ENCODE measurements at places on chromosomes 12 and 14. TPM values are rescaled to one million over a fixed set of nuclear protein-coding genes. Genes with fewer than 3 reads are reported as not detected.

C14orf180 gene
- not detected for total RNA-seq

MYO1H gene
- total RNA-seq, result not detected

TDRD9 gene
- 1.00 TPM for total RNA-seq

CACNB3 gene
- 9.0 TPM for total RNA-seq

SELPLG gene
- total RNA-seq, result 0.07 TPM

WIF1 gene
- not detected for total RNA-seq

PITPNM2 gene
- total RNA-seq, result 13.0 TPM

JDP2 gene
- total RNA-seq, result 13.5 TPM

PRKAB1 gene
- total RNA-seq, result 23.9 TPM

TMTC1 gene
- total RNA-seq, result 9.3 TPM

PLBD1 gene
- total RNA-seq, result 0.27 TPM

ZNF705A gene
- total RNA-seq, result 0.34 TPM

CFL2 gene
- 73.4 TPM for total RNA-seq
